ENCODE measurements at places on chromosomes 7 and 10.

DNA sequence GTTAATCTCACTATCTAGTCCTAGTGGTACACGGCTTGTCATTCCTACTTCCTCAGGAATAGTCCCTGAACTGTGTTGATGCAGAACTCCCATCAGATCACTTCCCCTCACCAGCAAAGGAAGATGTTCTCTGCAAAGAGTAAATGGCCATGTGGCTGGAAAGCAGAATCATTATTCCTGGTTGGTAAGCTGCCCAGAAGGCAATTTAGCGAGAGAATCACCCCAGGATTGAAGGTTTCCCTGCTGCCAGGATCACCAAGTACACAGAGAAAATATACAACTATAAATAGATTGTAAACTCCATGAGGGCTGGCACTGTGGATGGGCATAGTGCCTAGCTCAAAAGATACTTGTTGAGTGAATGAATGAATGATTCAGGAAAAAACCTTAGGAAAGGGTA lies 115.0 kb downstream of the GFRA1 start:
- no peak for DNase-seq

- DNase-seq, result no peak
Observed at GRCh38 chr10:61663466-61663865, 737 bp downstream of the CABCOCO1 start.

- no peak for DNase-seq
Observed at GRCh38 chr7:29926741-29927140, 62.9 kb downstream of the SCRN1 start.

DNA sequence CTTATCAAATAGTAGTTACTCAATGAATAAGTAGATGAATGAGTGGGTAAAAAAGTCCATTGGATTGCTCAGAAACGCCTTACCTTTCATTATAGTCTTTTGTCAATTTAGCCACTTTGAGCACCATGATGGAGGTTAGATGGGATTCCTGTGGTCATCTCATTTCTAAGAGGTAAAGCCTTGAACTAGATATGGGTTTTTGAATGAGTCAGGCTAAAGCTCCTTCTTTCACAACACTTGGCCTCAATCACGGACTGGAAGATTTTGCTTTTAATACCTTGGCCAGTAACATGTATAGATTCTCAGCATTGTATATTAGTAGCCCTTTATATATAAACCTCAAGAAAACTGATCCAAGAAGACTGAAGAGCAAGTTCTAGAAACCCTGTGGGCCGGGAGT lies 99.7 kb upstream of the CCDC6 start:
- DNase-seq, result no peak

DNA sequence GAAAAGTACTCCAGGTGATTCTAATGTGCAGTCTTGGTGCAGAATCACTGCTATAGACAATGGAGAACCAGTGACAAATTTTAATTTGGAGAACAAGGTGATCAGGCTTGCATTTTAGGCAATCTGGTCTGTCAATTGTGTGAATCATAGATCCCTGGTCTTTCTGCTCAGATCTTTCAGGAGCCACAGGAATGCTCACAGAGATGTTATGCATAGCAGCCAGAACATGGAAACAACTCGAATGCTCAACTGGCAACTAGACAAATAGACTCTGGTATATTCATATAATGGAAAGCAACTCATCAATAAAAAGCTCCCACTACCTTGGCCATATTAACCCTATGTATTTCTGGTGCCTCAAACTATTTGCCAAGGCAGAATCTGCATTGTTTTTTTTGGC lies 209.1 kb downstream of the PHF14 start:
- no peak for DNase-seq

DNA sequence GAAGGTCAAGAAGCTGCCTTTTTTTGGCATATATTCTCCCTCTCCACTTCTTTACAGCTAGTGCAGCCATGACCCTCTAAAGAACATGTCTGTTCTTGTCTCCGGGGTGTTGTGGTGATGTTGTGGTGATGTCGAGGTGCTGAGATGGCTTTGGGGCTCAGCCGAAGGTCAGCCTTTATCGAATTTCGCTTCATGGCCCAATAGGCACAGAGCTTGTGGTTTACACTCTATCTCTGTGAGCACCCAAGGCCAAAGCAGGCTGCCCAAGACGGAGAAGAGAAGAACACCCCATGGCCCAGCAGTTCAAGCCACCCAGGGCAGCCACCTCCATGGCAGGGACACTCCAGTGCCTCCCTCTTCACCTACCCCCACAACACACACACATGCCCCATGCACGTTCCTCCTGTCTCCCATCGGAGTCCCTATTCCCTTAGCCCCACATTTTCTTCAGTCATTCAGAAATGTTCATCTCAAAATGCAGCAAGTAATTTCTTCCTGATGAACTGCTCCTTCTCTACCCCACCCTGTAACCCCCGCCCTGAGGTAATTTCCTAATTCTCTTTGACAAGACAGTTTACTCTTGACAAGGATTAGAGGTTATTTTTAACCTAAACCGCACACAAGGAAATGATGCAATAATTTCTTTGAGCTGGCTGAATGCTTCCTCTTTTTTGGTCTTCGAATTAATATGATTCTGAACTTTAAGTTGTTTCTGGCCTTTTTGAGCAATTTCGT lies 18.6 kb upstream of the ADRB1 start:
- DNase-seq, result no peak

GRCh38 chr10:99143651-99144050 lies 92.0 kb downstream of the HPSE2 start:
- DNase-seq, result no peak

DNA sequence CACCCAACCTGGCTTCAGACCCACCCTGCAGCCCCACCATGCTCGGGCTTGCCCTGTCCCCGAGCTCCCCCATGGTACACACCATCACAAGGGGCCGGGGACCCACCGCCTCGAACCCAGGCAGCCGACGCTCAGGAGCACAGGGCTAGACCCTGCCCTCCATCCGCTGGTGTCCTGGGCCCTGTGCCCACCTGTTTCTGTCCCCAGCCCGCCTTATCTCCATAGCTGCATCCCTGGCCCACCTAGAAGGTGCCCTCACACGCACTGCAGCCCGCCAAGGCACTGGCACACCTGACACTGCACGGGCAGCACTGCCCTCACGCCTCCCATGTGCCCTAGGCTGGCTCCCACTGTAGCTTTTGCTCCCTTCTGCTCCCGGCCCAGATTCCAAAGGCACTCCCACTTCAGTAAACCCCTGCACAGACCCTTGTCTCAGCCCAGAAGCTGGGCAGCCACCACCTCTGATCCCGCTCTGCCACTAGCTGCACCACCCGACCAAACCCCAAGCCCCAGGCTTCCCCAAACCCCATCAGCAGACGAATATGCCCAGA lies 17.1 kb downstream of the YKT6 start:
- DNase-seq, result no peak
